ENCODE measurements at places on chromosomes 12 and 14. TPM values are rescaled to one million over a fixed set of nuclear protein-coding genes. Genes with fewer than 3 reads are reported as not detected.
A peak's percentile ranks its signal among the peaks of the same experiment; 100 is the strongest.

Gene CCDC175
- not detected for total RNA-seq

GRCh38 chr12:104249017-104249416 lies 33.4 kb downstream of the TXNRD1 start:
- no peaks in the 10 kb centered on the region for H3K27me3 ChIP-seq
- H3K27ac ChIP-seq, result no peak overlapping the region
- H3K4me1 ChIP-seq, result peaks cover 4% of the 10 kb centered on the region

Gene NTF3
- 0.35 TPM for total RNA-seq

Gene PPM1H
- total RNA-seq, result 4.9 TPM

DNA sequence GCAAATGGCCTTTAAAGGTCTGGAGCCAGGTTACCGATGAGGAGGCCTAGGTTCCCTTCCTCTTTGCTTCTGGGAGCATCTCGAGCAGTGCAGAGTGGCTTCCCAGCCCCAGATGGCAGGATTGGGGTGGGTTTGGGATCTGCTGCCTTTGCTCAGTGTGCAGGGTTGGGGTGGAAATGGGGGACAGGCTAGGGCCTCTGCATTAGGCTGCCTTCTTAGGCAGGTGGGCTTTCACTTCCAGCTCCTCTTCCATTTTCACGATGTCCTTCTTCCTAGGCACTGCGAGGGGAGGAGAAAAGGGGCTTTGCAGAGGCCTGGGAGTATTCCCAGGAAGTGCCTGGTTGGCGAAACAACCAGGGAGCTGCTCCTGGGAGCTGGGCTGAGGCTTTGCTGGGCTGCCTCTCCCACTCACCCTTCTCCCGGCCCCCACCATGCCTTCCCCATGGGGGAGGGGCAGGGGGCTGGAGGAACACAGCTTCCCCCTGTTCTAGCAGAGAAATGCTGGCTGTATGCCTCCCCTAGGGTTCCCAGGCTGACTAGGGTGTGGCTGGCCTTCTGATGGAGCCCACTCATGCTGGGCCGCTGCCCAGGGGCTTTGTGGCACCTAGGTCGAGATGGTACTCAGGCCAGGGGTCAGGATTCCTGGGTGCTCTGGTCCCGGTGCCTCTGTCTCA lies 2.4 kb downstream of the NR4A1 start:
- DNase-seq, result no peak
- H3K4me3 ChIP-seq, result peak overlapping the region; percentile 83
- peak overlapping the region; percentile 98 for H3K27ac ChIP-seq
- no peaks in the 10 kb centered on the region for H3K27me3 ChIP-seq

Gene MORN3
- not detected for total RNA-seq

- no peak for DNase-seq
- no peak overlapping the region for H3K4me3 ChIP-seq
- H3K27me3 ChIP-seq, result no peaks in the 10 kb centered on the region
- peaks cover 4% of the 10 kb centered on the region for H3K36me3 ChIP-seq
- no peak overlapping the region for H3K27ac ChIP-seq
These were observed 46.1 kb downstream of the UBE3B start for GRCh38 chr12:109523504-109523903.

DNA sequence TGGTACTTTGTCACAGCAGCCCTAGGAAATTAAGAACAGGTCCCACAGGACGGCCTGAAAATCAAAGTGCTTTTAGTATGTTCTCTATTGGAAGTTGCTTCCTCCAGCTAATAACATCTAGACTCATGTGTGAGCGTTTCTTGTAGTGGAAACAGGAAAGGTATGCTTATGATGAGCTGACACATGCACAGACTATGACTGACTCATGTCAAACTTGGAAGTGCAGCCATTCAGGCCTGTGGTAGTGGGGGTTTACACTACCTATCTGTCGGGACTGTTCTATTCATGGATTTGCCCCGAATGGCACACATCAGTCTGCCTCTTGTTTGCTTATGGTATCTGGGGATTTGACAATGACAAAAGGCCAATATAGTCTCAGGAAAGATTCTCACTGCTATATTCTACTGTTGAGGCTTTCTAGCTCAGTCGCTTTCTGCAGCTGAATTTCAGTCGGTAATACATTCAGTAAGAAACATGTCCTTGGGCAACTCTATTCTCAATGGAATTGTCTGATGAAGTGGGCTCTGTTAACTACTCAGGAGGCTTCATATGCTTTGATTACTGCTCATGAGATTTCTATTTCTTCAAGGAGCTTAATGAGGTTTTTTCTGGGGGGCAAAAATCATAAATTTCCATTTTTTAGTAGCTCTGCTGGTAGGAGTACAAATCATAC lies 270.3 kb upstream of the DAAM1 start:
- H3K36me3 ChIP-seq, result no peaks in the 10 kb centered on the region
- no peak for DNase-seq
- no peak overlapping the region for H3K27ac ChIP-seq
- H3K27me3 ChIP-seq, result no peaks in the 10 kb centered on the region

DNA sequence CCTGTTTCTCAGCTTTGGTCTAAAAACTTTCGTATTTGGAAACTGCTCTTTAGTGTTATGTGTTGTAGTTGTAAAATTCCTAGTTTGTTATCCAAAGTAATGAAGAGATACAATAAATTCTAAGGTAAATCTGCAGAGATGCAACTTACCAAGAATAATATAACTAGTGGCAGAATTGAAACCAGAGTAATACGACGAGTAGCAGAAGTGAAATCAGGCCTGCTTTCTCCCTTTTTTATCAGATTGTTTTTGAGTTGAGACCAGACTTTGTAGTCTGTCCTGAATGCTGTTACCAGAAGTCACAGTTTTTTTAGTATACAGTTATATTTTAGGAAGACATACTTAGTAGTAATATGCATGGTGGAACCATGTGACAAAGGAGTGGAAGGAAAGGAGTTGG lies 12.5 kb downstream of the PAPOLA start:
- no peaks in the 10 kb centered on the region for H3K27me3 ChIP-seq
- no peak overlapping the region for H3K27ac ChIP-seq
- H3K36me3 ChIP-seq, result no peaks in the 10 kb centered on the region
- H3K4me3 ChIP-seq, result no peak overlapping the region
- H3K4me1 ChIP-seq, result peaks cover 67% of the 10 kb centered on the region
